Bone marrow (tissue), 2 donors: ENCODE measurements at places on chromosomes 6 and 20.
A peak's percentile ranks its signal among the peaks of the same experiment; 100 is the strongest.

DNA sequence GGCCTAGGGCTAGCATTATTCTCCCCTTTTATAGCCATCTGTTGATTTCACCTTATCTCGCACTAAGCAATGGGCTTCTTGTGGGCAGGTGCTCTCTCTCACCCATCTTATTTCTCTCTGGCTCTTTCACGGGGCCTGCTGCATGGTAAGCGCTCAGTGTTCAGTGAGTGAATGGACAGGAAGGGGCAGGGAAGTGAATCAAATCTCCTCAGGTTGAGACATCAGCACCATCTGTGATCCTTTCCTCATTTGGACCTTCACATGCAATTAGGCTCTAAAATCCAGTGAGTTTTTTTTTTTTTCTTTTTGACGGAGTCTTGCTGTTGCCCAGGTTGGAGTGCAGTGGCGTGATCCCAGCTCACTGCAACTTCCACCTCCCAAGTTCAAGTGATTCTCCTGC, 76.5 kb upstream of the EZR start:
- no peak for DNase-seq

DNA sequence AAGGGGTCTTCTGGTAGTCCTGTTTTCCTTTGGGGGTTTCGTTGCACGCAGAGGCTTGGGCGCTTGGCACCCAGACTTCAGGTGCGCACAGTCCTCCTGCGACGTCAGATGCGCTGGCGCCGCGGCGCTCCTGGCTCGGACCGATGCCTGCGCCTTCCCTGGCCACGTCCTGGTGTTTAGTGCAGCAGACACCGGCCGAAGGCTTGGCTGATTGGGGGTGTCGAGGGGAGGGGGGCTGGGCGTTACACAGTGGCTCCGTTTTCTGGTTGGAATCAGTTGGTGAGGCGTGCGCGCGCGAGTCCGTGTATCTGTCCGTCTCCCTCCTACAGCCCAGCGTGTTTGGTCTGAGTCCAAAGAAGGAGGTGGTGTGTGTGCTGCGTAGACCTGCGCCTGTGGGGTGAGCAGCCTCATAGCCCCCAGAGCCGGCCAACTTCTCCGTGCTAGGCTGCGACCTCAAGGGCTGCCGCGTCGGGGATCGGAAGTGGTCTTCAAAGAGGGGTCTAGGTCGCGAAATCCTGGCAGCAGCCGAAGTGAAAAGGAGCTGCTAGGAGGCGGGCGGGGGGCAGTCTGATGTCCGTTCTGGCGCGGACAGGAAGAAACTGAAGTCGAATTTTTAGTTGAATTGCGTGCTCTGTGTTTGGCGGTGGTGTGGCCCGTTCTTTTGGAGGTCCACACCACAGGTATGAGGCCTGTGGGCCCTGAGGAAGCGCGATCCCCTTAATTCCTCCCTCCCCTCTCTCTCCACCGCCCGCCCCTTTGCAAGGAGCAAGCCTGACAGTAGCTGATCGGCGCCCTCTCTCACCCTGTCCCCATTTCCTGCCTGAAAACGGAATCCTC, 1.5 kb downstream of the SYNDIG1 start:
- no peak for DNase-seq

DNA sequence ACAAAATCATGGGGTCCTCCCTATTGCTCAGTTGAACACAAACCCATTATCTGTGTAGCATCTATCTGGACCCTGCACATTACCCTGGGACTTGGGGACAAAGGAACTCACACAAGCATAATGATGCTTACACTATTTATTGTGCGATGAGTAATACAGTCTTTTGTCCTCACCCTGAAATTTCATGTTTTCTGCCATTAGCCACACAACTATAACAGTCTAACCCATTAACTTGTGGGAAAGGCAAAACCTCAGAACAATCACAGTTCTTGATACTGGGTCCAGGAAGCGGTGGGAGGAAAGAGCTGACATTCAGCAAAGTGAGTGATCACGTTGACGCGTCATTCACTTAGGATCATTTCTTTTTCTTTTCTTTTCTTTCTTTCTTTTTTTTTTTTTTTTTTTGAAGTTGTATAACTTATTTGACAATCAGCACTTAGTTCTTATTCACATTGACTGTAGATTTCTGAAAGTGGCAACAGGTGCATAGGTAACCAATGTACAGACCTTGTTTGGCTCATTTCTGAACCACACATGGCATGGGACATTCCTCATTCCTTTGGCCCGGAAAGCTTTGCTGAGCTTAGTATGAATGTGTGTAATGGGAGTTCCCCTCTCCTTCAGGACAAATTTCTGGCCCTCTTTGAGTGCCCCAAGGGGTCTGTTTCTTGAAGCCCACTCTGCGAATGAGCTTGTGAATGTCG, 94.8 kb upstream of the CNKSR3 start:
- no peak for DNase-seq

DNA sequence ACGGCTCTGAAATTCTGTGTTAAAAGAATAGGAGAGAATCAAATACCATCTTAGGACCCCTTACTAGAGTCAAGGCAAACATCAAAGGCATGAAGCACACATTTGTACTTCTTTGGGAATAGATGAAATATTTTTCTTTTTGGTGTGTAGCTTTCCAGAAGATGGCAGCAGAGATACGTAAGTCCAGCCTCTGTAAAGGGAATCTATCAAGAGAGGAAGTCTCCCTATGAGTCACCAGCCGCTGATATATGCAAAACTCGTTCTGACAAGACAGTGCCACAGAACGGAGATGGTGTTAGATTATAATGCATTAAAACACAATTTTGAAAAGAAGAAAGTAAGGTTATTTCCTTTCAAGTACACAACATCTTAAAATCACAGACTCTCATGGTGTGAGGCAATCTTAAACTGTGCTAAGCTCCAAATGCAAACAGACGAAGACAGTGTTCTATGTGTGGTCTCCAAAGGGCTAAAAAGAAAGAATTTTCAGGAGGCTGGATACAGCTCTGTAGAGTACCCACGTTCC, 120.0 kb upstream of the AGPAT4 start:
- no peak for DNase-seq

- DNase-seq = no peak
Measured at GRCh38 chr20:52313341-52313963, 121.9 kb upstream of the ZFP64 start.

DNA sequence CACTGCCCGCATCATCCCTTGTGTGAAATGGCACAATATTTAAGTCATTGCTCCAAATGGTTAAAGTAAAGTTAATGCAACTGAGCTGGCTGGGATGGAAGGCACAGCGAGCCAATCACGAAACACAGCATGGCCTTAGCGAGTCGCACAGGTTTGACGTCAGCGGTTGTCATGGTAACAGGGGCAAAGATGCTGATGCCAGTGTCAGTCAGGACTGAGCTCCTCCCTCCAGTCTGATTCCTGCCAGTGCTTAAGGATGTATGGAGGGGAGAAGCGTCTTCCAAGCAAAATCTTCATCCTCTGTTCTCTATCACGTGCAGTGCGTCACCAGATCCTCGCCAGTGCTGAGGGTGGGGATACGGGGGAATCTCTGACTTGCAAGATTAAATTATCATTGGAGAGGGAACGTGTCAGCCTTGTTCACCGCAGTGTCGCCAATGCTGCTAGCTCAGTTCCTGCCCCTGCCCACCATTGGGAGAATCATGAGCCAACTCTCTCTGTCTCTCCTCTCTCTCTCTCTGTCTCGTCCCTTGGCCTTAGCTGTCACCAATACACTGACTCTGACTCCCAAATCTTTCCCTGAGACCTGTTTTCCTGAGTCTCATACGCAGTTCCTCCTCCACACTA, 24.5 kb downstream of the TSPYL4 start:
- no peak for DNase-seq

DNA sequence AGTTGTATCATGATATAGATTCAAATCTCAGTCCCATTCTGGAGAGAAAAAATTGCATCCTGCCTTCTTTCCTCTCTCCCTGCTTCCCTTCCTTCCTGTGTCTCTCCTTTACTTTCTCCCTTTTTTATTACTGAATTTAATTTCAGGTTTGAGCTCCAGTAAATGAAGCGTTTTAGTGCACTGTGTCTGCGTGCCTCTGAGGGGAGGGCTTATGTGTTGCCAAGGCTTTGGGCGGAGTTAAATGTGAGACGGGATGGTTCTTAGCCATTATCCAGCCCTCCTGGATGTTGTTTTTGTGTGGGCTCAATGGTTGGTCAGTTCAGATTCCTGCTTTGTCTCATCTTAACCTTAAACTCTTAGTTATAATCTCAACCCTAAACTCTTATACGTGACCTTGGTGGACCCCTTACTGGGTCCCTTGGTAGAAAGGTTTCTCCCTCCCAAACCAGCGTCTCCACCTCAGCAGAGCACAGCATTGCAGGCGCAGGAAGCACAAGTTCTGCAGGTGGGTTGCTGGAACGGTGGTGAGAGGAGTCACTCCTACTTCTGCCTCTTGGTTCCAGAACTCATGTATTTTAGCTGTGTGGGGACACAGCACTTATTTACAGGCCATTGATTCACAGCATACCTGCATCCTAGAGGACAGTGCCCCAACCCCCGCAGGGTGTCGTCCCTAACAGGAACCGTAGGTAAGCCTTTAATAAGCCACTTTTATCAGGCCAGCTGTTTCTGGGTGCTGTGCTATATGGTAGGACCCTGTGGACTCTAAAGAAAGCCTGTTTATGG, 68.5 kb downstream of the DNAH8 start:
- DNase-seq = no peak

- no peak for DNase-seq
Measured at GRCh38 chr6:134398453-134398852, 80.5 kb upstream of the SGK1 start.

DNA sequence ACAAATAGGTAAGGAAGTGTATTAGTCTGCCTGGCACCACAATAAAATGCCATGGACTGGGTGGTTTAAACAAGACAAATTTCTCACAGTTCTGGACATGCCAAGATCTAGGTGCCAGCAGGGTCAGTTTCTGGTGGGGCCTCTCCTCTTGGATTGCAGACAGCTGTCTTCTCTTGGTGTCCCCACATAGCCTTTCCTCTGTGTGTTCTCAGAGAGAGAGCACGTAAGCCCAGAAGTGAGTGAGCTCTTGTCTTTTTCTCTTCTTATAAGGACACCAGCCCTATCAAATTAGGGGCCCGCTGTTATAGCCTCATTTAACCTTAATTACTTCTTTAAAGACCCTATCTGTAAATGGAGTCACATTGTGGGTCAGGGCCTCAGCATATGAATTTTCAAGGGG, 28.3 kb downstream of the SMPDL3A start:
- no peak for DNase-seq

DNA sequence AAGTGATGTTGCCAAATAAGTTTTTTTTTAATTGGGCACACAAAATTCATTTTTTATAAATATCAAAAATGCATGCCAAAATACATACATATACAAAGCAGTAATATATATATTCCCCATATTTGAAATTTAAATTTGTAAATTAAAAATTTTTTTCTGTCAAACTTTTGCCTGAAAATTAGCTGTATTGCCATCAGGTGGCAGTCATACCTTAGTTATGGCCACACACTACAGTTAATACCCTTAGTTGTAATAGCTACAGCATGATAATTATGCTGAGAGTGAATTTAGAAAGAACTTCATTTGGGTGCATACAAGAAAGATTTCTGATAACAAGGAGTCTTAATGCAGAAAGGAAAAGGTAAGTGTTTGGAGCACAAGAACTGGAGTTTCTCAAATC, 46.2 kb upstream of the SDHAF4 start:
- DNase-seq = no peak

GRCh38 chr20:4151991-4152695, 136.8 kb upstream of the RNF24 start:
- DNase-seq = peak; percentile 89

DNA sequence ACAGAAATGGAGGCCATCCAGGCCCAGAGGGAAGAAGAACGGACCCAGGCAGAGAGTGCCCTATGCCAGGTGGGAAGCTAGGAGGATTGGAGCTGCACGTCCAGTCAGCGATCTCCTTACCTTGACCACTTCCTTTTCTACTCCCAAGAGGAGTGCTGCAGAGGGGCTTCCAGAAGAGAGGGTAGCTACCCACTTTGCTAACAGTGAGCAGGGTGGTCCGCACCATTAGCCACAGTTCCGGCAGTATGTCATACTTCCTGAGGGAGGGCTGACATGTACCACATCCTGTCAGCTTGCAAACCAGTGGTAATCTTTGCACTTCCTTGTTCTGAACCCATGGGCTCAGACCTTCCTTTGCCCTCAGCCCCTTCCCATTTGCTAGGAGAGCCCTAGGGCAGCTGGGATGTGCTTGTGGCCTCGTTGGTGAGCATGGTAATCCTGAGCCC, 35.4 kb downstream of the CEP250 start:
- peak; percentile 75 for DNase-seq

GRCh38 chr6:48610846-48611245, 499.8 kb upstream of the PTCHD4 start:
- DNase-seq = no peak

- no peak for DNase-seq
Measured at GRCh38 chr6:92864966-92865555, 554.3 kb downstream of the EPHA7 start.

GRCh38 chr6:117547688-117548621, 54.4 kb downstream of the GOPC start:
- DNase-seq = no peak

DNA sequence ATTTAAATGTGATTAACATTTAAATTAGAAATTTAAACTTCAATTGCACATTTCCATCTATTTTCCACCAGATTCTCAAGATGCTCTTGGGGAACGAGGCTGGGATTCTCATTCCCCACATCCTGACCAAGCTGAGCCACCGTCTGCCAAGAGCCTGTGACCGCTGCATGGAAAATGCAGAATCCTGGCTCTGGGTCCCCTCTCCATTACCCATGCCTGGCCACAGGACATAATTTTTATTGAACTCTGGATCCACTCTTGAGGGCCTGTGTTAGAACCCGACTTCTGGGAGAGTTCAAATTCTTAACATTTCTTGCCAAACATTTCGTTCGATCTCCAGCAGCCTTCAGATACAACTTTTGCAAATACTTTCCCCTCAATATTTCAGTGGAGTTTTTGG, 201.6 kb upstream of the SNX9 start:
- DNase-seq = no peak

DNA sequence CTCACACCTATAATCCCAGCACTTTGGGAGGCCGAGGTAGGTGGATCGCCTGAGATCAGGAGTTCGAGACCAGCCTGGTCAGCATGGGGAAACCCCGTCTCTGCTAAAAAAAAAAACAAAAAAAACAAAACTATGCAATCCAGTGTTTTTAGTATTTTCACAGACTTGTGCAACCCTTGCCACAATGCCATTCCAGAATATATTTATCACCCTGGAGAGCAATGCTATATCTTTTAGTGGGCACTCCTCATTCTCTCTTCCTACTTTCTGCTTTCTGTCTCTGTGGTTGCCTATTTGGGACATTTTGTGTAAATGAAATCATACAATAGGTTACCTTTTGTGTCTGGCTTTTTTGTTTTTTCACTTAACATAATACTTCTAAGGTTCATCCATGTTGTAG, 39.1 kb upstream of the MROH8 start:
- no peak for DNase-seq

GRCh38 chr6:43495409-43495941, 14.7 kb downstream of the LRRC73 start:
- no peak for DNase-seq
